ENCODE measurements at places on chromosomes 6 and 20.
A peak's percentile ranks its signal among the peaks of the same experiment; 100 is the strongest.

- no peak for DNase-seq
These were observed 39.7 kb downstream of the MAP3K5 start for GRCh38 chr6:136752554-136752953.

DNA sequence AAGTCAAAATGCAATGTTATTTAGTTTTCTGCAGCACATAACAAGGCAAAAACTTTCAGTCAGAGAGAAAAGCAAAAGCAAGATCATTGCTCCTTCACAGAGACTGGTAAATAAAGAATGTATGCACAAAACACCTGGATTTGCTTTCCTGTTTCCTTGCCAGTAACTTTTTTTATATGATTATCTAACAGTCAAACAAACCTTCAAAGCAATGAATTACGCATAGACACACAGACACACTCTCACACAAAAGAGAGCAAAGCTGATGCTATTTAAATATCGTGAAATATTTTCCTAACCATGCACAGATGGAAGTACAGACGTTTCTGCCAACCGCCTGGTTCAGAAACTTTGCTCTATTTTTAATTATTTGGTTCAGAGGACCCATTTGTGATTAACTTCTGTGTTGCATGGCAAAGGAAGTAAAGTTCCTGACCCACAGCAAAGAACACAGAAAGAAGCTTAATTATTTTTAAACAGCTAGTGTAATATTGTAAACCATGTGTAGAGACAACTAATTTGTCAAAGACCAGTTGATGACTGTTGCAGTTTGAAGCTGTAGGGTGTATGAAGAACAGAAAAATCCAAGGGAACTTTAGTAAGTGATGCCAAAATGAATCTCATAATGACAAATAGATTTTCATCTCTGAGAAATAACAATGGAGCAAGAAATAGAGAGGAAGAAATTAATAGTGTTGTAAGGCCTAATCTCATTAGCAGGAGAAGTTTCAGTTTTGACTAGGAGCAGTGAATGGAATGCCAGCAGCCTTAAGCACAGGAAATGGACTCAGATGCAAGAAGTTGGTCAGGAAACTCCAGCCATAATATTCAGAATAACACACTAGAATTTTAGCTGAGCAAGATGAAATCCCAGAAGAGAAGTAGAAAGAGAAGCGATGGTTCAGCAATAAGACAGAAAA, 24.1 kb downstream of the ATXN1 start:
- DNase-seq, result no peak

DNA sequence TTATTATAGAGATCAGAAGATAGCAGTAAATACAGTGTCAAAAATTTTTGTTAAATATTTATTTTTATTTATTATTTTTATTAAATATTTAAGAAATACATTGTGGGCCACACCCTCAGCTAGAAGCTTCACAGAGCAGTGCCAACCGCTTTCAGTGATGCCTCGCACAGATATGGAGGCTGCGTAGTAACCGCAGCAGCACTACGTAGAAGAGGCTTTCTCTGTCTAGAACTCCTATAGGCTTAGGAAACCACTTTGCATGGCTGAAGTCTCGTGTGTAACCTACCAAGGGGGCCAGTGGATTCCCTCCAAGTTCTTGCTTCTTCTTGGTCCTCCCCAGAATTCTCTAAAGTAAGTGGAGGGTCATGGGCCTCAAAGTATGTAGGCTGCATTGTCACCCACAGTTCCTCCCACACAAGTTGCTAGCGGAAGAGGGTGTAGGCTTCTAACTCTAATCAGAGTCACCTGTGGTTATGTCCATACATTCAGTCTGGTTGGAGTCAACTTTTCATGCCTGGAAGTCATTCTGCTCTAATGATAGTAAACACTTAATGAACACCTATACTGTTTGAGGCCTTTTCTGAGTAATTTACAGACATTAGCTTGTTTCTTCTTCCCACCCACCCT, 285.6 kb downstream of the CDKAL1 start:
- no peak for DNase-seq

DNA sequence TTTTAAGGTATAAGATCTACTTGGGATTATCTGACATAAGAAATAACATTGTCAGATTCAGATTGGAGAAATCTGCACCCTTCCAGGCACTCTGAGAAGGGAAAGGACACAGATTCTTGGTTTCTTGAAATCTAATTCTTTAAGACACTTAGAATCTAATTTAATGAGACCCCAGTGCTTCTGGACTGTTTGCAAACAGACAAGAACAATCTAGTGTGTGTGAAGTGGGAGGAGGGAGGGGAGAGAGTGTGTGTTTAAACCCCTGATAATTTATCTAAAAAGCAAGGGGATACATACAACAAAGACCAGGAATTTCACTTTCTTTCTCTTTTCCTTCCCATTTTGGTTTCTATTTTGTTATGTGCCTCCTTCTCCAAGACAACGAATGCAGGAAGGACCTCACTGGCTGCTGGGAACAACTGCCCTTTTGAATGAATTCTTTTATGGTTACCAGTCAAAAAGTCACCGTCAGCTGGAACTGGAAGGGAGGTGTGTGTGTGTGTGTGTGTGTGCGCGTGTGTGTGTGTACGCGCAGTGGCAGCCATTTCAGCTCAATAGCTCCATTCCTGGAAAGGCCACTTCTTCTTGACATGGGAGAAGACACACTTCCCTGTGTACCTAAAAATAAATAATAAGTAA, 129.4 kb downstream of the BCAS1 start:
- DNase-seq, result no peak

DNA sequence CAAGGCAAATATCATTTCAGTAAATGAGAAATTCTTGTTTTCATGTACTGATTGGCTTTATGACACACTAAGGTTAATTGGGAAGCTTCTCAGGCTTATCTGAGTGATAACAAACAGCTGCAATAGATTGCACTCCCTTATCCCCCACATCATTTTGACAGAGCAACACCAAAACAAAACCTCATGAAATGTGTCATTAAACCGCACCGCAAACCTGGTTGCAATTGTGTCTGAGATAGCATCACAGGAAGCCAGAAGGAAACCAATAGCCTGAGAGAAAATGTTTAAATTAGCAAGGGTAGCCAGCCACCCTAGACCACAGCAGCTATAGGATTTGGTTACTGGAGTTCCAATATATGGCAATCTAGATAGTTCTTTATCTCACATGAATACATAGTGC, 31.6 kb upstream of the LAMA4 start:
- DNase-seq, result peak; percentile 8

GRCh38 chr20:38242848-38243708, 17.5 kb downstream of the KIAA1755 start:
- no peak for DNase-seq

DNA sequence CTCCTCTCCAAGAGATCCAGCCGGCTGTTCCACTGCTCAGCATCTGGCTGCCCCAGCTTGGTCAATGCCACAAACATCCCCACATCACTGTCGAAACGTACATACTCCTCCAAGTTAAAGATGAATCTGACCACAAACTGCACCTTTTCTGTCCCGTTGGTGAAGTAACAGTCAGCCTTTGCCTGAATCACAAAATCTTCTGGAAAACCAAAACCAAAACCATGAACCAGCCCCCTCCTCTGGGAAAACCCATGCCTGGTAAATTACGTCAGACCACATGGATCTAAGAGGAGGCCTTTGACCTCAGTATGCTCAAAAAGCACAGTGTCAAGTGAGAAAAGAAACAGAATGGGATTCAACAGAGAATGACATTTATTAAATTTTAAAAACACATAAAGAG, 1.7 kb downstream of the HLA-DOB start:
- DNase-seq, result no peak

DNA sequence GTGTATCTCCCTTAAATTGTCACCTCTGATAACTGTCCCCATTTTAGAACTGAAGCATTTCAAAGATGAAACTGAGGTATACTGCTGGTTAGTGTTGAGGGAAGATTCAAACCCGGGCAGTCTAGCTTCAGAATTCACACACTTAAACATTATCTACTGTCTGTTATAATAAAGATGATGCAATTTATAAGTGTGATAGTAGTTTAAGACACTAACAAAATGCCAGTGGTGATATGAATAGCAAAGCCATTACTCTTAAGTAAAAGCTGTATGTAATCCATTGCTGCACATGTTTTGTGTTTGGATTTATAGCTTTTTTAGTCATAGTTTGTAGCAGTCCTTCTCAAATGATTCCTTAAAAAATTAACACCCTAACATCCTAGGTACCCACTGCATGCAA, 19.8 kb downstream of the USP45 start:
- no peak for DNase-seq

- DNase-seq, result no peak
These were observed 70.8 kb downstream of the BMP2 start for GRCh38 chr20:6838181-6838826.

DNA sequence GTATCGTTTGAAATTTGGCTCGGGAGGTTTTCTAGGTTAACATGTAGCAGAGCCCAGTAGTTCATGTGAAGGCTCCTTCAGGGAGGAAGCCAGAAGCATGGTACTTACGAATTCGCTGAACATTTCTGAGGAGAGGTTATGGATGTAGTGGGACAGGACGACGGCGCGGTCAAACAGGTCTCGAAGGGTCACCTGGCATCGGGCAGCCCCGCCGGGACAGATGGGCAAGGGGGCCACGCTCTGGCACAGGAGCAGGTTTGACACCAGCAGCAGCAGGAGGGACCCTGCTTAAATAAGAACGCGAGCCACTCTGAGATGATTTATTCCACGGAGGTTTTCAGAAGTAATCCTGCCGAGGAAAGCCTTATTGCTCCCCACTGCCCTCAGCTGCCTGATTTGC, 2.5 kb downstream of the PRL start:
- DNase-seq, result no peak

- DNase-seq, result no peak
These were observed 259.4 kb upstream of the POU3F2 start for GRCh38 chr6:98574984-98575383.

GRCh38 chr6:145155411-145155810, 579.9 kb downstream of the EPM2A start:
- DNase-seq, result no peak

DNA sequence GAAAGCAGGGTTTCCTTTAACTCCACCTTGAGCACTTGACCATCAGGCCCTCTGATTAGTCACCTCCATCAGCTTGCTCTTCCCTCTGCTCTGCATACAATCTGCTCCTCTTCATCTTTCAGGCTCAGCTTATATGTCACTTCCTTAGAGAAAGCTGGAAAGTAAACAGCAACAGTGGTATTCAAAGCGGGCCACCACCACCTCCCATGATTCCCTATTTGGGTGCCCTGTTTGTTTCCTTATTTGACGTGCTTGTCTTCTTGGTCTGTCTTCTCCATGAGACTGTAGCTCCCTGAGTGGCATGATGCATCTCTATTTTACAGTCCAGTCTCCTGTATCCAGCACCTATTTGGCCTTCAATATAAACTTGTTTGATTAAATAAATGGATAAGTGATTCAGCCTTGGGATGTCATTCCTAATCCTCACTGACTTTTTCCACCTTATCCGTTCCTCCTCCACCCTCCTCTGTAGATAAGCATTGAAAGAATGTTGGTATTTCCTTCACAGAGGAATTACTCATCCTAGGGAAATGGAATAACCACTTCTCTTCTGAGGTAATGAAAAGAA, 102.8 kb upstream of the SGK1 start:
- DNase-seq, result no peak

- no peak for DNase-seq
These were observed 20.3 kb downstream of the CST7 start for GRCh38 chr20:24969186-24970029.

DNA sequence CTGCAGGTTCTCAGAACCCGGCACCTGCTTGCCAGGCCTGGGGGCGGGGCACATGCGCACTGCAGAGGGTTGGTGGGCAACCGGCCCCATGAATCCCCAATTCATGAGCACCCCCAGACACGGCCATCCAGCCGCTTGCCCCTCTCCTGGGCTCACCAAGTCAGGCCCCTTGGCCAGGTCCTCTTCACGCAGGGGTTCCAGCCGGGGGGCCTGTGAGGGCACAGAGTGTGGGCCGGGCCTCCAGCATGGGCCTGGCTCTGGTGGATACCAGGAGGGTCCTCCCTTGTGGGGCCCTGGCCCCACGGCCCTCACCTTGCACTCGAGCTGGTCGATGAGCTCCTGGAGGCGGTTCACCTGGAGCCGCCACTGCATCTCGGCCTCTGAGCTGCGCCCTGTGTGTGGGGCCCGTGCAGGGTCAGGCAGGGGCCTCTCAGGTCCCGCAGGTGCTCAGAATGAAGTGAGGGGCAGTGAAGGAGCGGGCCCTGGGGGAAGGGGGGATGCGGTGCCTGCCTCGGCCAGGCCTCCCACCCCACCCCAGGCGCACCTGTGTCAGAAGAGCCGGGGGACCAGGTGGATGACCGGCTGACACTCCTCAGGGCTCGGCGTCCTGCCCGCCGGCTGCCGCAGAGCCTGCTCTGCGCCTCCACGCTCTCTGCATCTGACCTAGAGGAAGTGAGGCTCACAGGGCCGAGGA, 2.6 kb upstream of the C20orf144 start:
- DNase-seq, result no peak

DNA sequence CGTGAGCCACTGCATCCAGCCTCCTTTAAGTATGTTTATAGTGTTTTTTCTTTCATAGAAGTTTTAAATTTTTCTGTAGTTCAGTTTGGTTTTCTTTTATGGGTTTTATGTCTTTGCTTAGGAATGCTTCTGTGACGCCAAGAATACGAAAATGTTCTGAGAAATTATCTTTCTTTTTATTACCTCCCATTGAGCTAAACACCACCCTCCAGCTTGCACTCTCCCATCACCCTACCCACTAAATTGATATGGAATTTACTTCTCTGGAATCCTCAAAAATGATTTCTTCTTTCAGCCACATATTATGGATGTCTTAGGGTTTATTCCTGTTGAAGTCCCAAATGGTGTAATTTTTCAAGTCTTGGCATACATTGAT, 38.1 kb downstream of the JARID2 start:
- DNase-seq, result no peak

- no peak for DNase-seq
These were observed at the start of gene GJA1 for GRCh38 chr6:121435444-121436069. Gene GJA1, plus strand, starts transcription at chr6:121435646. Its CDS starts 11,202 bp downstream, at chr6:121446848.

DNA sequence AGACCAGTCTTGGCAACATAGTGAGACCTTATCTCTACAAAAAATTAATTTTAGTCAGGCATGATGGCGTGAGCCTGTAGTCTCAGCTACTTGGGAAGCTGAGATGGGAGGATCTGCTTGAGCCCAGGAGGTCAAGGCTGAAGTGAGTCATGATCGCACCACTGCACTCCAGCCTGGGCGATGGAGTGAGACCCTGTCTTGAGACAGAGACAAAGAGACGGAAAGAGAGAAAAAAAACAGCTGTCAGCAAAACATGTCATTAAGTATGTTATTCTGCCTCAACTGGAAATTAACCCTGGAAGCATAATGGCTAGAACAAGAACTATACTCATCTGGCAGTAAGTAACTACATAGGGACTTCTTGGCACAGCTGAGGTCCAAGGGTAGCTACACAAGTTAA, 7.2 kb downstream of the MMS22L start:
- no peak for DNase-seq

Data from CD4-positive, alpha-beta T cell treated with Interferon alpha-2 for 1 hour (primary cell).